ENCODE measurements at places on chromosomes 16 and 17.
A peak's percentile ranks its signal among the peaks of the same experiment; 100 is the strongest.

DNA sequence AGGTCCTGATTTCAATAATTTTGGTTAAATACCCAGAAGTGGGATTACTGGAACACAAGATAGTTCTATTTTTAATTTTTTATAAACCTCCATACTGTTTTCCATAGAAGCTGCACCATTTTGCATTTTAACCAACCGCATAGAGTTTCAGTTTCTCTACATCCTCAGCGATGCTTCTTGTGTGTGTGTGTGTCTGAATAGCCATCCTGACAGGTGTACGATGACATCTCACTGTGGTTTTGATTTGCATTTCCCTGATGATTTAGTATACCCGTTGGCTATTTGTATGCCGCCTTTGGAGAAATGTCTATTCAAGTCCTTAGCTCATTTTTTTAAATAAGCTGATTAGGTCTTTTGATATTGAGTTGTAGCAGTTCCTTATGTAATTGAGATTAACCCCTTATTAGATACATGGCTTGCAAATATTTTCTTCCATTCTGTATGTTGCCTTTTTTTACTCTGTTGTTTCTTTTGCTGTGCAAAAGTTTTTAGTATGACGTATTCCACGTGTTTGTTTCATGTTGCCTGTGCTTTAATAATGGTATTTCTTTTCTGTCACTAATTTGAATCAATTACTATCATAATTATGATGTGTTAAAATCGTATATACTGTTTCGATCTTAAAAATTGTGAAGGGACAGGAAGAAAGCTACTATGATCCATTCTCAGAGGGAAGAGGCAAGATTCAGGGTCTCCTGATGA lies 227.2 kb upstream of the MON1B start:
- no peak for DNase-seq

GRCh38 chr17:74833501-74834377 lies 25.9 kb downstream of the GRIN2C start:
- no peak for DNase-seq

DNA sequence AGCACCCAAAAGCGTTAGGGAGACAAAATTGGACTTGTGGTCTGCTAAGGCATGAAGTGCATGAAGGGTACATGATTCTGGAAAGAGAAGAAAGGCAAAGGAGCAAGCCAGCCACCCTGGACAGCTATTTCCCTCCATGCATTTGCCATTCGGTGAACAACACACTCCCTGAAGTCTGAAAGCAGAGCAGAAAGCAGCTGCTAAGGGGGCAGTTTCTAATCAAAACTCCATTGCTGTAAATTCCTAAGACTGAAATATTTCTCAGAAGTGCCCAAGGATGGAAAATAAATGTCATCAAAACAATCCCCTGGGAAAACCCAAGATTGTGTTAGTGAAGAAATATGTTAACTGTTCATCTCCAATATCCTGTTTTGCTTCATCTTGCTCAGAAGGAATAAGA lies 44.3 kb downstream of the PMP22 start:
- no peak for DNase-seq

- DNase-seq = no peak
These were observed 15.8 kb downstream of the HEATR3 start for GRCh38 chr16:50081428-50082018.

DNA sequence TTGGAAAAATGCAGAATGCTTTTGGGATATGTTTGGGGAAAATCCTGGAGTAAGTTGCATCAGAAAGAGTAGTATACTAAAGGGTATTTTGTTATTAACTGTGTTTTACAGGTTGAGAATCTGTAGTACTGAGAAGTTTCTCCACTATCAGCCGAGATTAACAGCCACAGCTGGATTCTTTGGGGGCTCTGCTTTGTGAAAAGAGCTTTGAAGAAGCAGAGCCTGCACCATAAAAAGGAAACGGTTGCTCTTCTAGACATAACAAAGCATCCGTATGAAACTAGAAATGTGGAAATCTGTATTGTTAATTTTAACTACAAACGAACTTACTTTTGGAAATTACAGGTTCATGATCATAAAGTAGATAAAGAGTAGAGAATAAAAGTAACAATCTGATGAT lies 5.3 kb downstream of the NLK start:
- no peak for DNase-seq

- DNase-seq = no peak
These were observed 27.9 kb downstream of the VAT1L start for GRCh38 chr16:77816293-77816692.

DNA sequence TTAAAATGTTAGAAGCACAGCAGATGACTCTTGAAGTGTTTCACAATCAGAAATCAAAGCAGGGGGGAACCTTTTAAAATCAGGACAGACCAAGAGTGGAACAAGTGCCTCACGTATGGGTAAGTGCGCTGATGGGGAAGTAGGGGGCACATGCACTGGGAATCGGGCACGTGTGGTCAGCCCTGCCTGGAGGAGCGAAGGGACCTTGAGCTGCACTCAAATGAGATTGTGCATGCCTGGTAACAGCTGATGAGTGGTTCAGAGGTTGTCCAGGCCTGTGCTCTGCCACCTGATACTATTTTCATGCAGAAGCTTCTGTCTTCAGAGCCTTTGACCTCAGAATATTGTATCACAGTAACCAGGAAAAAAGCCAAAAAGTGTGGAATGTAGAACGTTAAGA lies 13.7 kb upstream of the XYLT2 start:
- no peak for DNase-seq

GRCh38 chr16:11752856-11753255 lies 10.2 kb upstream of the TXNDC11 start:
- DNase-seq = no peak

DNA sequence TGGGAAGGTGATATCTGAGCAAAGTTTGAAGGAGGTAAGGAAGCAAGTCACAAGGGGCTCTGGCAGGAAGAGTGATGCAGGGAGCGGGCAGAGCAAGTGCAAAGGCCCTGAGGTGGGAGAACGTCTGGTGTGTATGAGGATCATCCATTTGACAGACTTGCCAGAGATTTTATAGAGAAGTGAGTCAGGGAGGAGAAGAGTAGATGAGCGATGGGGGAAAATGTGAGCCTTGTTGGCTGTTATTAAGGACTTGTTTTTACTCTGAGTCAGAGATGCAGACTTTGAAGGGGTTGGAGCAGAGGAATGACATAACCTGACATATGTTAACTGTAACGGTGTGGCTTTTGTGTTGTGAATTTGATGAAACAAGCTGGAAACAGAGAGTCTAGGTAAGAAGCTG lies 3.5 kb upstream of the CLEC10A start:
- DNase-seq = no peak

DNA sequence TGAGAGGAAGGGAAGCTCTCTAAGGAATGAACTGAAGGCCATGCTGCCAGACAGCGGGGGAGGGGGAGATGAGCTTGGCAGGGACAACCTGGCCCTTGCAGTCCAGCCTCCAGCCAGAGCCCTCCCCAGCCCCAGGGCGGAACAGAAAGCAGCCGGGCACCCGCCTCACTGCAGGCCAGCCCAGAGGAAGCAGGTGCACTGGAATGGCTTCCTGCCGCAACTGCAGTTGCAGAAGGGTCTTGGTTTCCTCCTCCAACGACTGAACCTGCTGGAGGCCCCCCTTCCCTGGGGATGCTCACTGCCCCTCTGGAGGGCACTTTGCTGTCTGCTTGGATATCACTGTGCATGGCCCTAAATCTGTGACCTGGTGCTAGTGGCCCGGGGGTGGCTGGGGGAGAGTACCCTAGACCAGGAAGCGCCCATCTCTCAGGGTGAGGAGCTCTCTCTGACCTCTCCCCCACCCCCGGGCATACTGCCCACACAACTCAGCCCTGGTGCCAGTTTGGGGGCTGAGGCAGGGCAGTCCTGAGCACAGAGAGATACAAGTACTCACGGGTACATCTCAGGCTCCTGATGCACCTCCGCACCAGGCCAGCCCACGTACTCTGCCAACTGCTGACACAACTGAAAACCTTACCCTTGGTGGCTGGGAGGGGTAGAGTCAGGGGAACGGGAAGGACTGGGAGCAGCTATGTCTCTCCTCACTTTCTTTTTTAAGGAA lies 41.1 kb downstream of the MYO18A start:
- DNase-seq = peak; percentile 56

DNA sequence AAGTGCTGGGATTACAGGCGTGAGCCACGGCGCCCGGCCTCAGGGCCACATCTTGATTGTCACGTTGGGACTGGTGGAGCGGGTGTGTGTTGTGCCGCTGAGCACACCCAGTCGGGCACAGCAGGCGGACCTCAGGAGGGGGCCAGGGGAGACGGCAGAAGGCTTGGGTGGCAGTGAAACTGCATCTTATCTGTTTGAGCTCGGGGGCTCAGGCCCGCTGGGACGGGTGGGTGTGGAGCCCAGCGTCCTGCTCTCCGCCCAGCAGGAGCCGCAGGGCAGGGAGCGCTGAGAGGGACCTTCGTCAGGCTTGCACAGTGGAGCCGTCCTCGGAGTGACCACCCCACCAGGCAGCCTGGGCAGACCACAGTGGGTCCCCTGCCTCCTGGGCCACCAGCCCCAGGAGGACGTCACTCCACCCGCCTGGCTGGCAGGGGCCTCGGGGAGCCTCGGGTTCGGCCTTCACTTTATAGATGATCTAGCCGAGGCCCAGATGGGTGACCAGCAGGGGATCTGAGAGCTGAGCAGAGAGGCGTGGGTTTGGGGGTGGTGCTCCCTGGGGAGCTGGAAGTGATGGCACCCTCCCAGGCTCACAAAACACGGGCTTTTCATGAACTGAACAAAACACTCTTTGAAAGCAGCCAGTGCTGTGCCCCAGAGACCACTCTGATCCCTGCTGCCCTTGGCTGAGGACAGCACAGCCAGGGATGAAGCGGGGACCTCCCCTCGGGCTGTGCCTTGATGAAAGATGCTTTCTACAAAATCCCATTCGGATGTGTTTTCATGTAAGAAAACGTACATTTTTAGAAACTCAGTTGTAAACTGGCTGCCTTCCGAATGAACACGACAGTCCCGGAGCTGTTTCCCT lies 181.1 kb downstream of the SEC14L1 start:
- DNase-seq = no peak

- DNase-seq = no peak
These were observed 17.5 kb upstream of the MT4 start for GRCh38 chr16:56547120-56547948.

GRCh38 chr17:2253768-2254406 lies 49.7 kb downstream of the SMG6 start:
- DNase-seq = peak; percentile 65

DNA sequence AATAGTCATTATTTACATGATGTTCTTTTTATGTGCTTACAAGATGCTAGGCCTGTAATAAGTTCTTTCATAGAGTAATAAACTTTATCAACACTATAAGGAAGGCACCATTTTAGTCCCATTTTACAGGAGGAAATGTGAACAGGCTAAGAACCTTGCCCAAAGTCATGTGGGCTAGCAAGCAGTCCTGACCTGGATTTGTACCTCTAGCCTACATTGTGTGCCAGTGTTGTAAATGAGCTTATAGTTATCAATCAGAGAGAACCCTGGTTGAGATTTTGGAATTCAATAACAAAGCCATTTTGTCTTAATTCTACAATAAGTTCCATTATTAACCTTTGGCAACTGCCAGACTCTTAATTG lies 6.7 kb upstream of the TBKBP1 start:
- no peak for DNase-seq

- no peak for DNase-seq
These were observed 1.2 kb upstream of the FLYWCH1 start for GRCh38 chr16:2910441-2910969.

DNA sequence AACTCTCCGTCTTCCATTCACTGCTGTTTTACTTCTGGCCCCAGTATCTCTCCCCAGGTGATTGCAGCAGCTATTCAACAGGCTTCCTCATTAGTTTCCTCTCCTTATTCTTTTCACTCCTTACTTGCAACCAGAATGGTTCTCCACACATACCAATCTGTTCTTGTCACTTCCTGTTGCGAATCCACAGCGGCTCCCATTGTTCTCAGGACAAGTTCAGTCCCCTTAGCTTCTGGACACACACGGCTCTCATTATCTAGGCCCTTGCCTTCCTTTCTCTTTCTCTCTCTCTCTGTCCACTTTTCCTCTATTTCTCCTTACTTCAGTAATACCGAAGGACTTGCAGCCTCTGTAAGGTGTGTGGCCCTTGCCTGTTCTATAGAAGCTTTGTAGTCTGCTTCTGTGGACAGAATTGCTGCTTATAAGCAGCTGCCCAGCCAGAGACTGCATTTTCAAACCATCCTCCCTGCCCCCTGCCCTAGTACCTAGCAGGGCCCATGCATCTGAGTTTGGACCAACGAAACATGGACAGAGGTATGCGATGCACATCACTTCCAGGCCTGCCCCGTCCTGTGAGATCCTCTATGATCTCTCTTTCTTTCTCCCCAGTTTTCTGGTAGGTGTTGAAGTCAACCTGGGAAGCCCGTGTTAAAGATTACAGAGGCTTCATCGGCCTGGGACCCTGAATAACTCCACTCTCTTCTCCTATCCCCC lies 45.7 kb downstream of the VAT1L start:
- no peak for DNase-seq

DNA sequence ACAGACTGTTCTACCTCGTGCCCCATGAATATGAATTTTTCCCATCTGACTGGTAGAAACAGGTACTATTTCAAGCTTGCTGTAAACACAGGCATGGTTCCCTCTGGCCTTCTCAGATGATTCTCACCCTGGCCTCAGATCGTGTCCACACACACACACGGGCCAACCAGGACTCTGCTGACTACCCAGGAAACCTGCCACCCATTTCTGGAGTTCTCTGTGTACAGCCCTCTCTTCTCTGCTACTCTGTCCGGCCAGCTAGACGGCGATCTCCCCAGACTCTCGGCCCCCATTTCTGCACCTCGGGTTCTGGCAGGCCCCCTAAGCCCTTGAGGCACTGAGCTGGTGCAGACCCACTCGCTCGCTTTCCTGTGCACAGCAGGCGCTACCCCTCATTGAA lies 31.2 kb downstream of the RPA1 start:
- DNase-seq = no peak
